ENCODE measurements at places on chromosomes 13 and 19.

- no peak for DNase-seq
These were observed 1628.2 kb upstream of the SLC10A2 start for GRCh38 chr13:104694397-104694796.

DNA sequence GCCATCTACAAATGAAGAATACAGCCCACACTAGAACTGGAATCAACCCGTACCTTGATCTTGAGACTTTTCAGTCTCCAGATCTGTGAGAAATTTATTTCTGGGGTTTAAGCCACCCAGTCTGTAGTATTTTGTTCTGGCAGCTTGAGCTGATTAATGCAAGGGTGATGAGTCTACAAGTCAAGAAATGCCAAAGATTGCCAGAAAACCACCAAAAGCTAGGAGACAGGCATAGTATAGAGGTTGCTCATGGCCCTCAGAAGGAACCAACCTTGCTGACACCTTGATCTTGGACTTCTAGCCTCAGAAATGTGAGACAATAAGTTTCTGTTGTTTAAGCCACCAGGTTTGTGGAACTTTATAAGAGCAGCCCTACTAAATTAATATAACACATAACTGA lies 428.2 kb upstream of the KLF12 start:
- DNase-seq, result no peak

GRCh38 chr13:37090912-37091311 lies 14.6 kb downstream of the CSNK1A1L start:
- DNase-seq, result no peak

- DNase-seq, result peak; percentile 68
These were observed 472.7 kb upstream of the NBEA start for GRCh38 chr13:34469196-34469986.

GRCh38 chr13:72864142-72865011 lies 82.4 kb downstream of the PIBF1 start:
- no peak for DNase-seq

- peak; percentile 84 for DNase-seq
These were observed 9.5 kb downstream of the DYRK1B start for GRCh38 chr19:39824143-39825092.

GRCh38 chr13:22214184-22214583 lies 543.3 kb downstream of the FGF9 start:
- DNase-seq, result no peak

DNA sequence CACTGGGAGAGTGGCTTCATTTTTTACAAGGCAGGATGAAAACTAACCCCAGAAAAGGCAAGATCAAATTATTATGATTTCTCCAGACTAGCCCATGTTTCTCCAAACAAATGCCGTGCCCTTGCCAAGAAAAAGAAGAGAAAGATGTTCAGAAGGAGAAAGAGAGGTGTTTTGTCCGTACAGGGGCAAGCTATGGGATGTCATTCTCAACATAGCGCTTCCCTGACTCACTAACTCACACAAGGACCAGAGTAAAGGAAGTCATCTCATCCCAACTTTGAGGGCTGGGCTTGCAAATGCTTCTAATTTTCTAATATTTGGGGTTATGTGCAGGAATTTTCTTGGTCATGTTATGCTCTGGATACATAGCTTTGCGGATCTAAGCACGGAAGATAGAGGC lies 224.2 kb upstream of the MAB21L1 start:
- DNase-seq, result no peak

DNA sequence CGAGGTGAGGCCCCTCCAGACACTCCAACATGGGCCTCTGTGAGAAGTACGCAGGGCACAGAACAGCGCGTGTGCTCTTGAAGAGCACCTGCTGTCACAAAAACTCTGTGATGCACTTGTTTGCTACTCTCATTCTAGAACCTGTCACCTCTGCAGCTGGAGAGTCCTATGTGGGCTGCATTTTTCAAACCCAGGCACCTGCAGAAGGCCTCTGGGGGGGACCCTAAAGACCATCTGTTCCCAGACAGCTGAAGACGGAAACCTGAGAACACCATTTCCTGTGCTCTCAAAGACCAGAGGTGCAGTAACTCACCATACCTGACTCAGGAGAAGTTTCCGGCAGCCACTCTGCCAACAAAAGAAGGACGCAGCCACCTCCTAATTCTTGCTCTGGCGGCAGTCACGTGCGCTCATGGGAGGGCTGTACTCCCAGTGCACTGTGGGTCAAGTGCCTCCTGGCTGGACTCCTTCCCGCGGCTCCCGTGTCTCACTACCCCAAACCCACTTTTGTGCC lies 28.1 kb downstream of the RANBP3 start:
- no peak for DNase-seq

DNA sequence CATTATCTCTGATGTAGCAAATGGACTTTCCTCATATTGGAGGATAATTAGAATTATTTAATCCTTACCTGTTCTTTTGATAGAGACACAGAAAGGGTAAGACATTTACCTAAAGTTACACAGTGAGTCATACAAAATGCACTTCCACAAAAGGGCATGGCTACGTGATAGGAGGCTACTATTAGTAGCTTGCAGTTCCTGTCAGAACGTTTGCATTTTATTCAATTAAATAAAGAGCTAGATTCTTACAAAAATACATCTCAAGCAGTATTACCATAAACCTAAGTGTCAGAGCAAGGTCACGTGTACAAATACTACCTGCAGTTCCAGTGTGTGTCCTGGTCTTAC lies 120.6 kb downstream of the ESD start:
- no peak for DNase-seq

GRCh38 chr13:94534166-94534565 lies 54.7 kb upstream of the DCT start:
- DNase-seq, result no peak

GRCh38 chr13:34144142-34144541 lies 326.2 kb downstream of the RFC3 start:
- DNase-seq, result no peak

DNA sequence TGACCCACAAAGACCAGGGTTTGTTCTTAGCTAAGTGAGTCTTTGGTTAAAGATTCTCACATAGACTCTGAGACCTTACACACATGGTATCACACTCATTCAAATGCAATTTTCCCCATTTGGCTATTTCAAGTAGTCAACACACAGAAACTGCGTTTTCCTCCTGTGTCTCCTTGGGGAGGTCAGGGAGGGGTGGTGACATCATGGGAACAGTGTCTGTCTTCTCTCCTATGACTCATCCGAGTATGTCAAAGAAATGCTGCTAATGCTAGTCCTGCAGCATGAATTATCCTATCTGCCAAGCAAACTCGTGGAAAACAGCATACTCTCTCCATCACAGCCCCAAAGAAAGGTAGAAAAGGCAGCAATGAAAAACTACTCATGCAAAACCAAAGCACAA lies 100.2 kb downstream of the ENOX1 start:
- peak; percentile 64 for DNase-seq

DNA sequence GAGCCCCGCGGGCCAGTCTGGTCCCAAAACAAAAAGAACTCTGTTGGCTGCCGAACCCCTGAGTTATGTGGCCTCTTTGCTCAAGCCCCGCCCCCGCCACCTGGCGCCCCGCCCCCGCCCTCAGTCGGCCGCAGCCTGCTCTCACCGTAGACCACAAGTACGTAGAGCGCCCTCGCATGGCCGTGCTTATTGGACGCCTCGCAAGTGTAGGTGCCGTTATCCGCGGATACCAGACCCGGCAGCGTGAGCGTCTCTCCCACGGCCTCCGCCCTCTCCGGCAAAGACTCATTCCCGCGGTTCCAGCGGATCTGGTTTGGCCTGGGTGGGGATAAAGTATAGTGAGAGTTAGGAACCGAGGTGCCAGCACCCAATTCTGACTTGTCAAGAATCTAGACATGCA lies 5.5 kb upstream of the ZNF428 start:
- no peak for DNase-seq

- DNase-seq, result no peak
These were observed 134.4 kb downstream of the DNAJC15 start for GRCh38 chr13:43157796-43158195.

- no peak for DNase-seq
These were observed 35.6 kb downstream of the TNFRSF19 start for GRCh38 chr13:23605831-23606230.

DNA sequence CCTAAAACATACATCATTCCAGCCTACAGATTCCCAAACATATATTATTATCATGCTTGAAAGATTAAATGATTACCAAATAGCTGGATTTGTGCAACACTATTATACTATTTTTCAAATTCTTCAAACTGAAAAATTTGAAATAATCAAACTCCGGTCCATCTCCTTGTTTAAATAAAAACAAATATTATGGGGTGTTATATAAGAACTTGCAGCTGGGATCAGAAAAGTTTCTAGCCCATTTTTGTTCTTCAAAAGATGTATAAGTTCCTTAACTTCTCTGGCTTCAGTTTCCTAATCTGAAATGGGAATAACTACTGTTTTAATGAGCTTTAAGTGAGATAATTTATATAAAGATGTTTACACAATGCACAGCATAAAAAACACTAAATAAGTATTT lies 422.9 kb downstream of the PCDH9 start:
- DNase-seq, result no peak

DNA sequence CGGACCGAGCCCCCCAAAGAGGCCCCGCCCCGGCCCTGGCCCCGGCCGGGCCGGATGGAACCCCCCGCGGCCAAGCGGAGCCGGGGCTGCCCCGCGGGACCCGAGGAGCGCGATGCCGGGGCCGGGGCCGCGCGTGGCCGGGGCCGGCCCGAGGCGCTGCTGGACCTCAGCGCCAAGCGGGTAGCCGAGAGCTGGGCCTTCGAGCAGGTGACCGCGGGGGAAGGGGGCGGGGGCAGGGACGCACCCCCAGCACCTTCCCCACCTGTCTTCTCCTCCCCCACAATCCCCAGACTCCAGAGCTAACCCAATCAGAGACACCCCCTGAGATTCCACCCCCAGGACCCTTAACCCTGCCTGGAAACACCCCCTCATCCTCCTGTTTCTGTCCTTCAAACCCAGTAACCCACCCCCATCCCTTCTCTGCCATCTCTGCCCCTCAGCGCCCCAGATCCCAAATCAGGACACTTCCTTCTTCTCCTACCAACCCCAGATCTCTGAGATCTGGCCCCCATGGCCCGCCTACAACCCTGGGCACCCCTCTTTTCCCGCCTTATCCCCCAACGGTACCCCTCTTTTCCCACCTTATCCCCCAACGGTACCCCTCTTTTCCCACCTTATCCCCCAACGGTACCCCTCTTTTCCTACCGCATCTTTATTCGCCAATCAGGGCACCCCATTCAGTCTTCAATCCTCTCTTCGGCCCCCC lies 505 bp downstream of the ZSWIM4 start:
- no peak for DNase-seq

DNA sequence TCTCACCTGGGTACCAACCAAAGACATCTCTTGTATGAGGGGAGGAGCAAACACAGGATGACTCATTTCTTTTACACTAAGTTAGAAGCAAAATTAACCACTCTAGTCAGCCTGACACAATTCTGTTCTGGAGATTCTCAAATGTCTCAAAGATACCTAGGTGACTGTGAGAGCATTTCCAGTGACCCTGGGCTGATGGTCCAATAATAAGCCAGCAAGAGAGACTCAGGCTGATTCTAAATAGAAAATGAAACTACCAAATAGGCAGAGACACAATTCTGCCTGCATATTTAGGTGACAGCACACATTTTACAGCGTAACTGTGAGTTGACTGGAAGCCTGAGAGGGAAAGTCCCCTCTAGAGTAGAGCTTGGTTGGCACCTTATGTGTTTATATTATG lies 16.3 kb downstream of the ZNF91 start:
- DNase-seq, result no peak
